ENCODE measurements at places on chromosomes 16 and 17.

DNA sequence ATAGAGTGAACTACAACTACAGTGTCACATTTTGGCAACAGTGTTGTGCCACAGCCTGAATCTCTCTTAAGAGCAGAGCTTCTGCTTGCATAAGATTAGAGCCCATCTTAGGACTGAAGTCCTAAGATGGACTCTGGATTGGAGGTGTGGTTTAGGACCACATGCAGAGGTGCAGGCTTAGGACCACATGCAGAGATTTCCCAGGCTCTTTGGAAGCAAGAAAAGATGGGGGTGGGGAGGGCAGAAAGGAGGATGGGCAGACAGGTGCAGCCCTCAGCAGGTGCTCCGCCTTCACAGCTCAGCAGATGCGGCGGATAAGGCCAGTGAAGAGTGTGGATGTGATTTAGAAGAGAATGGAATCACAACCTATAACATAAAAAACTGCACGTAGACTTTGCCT, 128.7 kb downstream of the TANGO6 start:
- no peaks in the 10 kb centered on the region for H3K36me3 ChIP-seq
- no peaks in the 10 kb centered on the region for H3K4me1 ChIP-seq
- H3K4me3 ChIP-seq: no peak overlapping the region
- H3K27me3 ChIP-seq: no peaks in the 10 kb centered on the region

GRCh38 chr17:40993839-40994238, at the start of gene KRTAP3-3:
Gene KRTAP3-3 (minus strand): TSS chr17:40994164. CDS start chr17:40994097, 67 bp downstream.
- no peak within 1 kb of the TSS for H3K27ac ChIP-seq
- no peak within 1 kb of the TSS for H3K4me3 ChIP-seq
- no peaks in the 10 kb centered on the region for H3K36me3 ChIP-seq
- peaks cover 5% of the 10 kb centered on the region for H3K27me3 ChIP-seq

- no peak overlapping the region for H3K27ac ChIP-seq
- no peak for DNase-seq
- H3K4me1 ChIP-seq: peaks cover 3% of the 10 kb centered on the region
- H3K4me3 ChIP-seq: no peak overlapping the region
- no peaks in the 10 kb centered on the region for H3K36me3 ChIP-seq
Observed at GRCh38 chr17:81954131-81955057, 6.6 kb downstream of the NOTUM start.

DNA sequence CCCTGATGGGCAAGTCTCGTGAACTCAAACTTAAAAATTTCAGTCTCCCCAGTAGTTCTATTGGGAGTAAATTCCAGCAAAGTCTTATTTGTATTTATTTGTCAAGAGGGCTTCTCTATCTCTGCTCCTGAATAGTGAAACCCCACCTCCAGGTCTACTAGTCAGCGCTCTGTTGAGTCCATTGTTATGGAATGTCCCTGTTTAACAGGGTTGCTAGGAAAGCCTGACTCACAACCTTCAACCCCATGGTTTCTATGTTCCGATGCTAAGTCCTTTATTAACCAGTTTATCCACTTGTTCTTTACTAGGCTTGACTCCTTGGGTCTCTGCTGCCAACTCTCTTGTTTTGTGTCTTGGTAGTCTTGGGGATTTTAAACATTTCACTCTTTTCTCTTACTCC, 250.7 kb upstream of the MYOCD start:
- no peak overlapping the region for H3K27ac ChIP-seq
- no peak overlapping the region for H3K4me3 ChIP-seq
- H3K4me1 ChIP-seq: no peaks in the 10 kb centered on the region

- no peak overlapping the region for H3K27ac ChIP-seq
- H3K4me3 ChIP-seq: no peak overlapping the region
- H3K4me1 ChIP-seq: peaks cover 5% of the 10 kb centered on the region
- no peaks in the 10 kb centered on the region for H3K27me3 ChIP-seq
- no peak for DNase-seq
Observed at GRCh38 chr17:49112936-49113335, 19.6 kb upstream of the B4GALNT2 start.
